ENCODE measurements at places on chromosomes 13 and 19. TPM values are rescaled to one million over a fixed set of nuclear protein-coding genes. Genes with fewer than 3 reads are reported as not detected.

CABP5 gene
- total RNA-seq: not detected

NLRP4 gene
- not detected for total RNA-seq

ZSCAN22 gene
- total RNA-seq: 2.5 TPM

CCDC124 gene
- total RNA-seq: 78.9 TPM

PARP4 gene
- 42.3 TPM for total RNA-seq

ZFP14 gene
- total RNA-seq: 3.4 TPM

CYP2F1 gene
- not detected for total RNA-seq

ERICH6B gene
- not detected for total RNA-seq

SGCG gene
- total RNA-seq: 2.9 TPM

CCDC169 gene
- total RNA-seq: 0.48 TPM

AP1M2 gene
- 3.2 TPM for total RNA-seq

ZNF682 gene
- total RNA-seq: 4.3 TPM

ANKRD24 gene
- total RNA-seq: 1.4 TPM

EIF3K gene
- total RNA-seq: 252 TPM

BORCS8 gene
- 30.8 TPM for total RNA-seq

All from mesenteric fat pad (tissue), 1 donor.